ENCODE measurements at places on chromosomes 3 and 15.

GRCh38 chr3:14147066-14147435 lies 22.2 kb downstream of the TMEM43 start:
- H3K36me3 ChIP-seq: peaks cover 69% of the 10 kb centered on the region
- no peaks in the 10 kb centered on the region for H3K27me3 ChIP-seq
- peaks cover 43% of the 10 kb centered on the region for H3K4me1 ChIP-seq

DNA sequence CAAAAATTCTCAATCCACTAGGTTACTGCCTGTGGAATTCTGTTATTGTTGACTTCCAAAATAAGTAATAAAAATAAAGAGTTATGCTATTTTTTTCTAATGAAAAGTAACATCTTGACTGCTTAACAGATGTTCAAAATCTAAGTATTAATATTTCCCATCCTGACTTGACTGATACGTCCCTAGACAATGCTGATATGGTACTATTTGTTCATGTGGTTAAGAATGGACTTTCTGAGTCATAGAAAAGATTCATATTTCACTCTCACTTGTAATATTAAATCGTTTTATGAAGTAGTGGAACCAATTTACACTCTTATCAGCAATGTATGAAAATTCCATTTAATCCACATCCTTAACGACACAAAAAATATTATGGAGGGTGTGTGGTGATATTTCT lies 104.8 kb upstream of the PLSCR5 start:
- no peak for DNase-seq
- no peaks in the 10 kb centered on the region for H3K27me3 ChIP-seq
- no peak overlapping the region for H3K4me3 ChIP-seq
- H3K4me1 ChIP-seq: no peaks in the 10 kb centered on the region
- H3K27ac ChIP-seq: no peak overlapping the region
- H3K36me3 ChIP-seq: no peaks in the 10 kb centered on the region

- H3K4me3 ChIP-seq: no peak overlapping the region
- no peak for DNase-seq
- no peaks in the 10 kb centered on the region for H3K27me3 ChIP-seq
- H3K36me3 ChIP-seq: no peaks in the 10 kb centered on the region
These were observed 32.6 kb downstream of the PLS1 start for GRCh38 chr3:142628801-142629200.

DNA sequence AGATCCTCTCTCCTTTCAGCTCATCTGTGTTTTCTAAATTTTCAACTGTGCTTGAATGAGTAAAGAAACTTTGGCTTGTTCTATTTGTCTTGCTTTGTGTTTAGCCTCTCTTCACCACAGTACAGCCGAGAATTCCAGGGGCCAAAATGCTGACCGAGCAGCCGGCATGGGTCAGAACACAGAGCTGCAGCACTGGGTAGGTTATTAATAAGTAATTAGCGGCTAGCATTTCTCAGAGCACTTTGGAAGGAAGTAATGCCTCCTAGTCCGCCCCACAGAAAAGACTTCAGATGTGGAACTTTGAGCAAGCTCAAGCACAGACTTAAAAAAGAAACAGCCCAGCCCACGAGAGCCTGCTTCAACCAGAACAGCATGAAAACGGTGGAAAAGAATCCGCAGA lies 343.9 kb downstream of the ARRDC4 start:
- no peak overlapping the region for H3K27ac ChIP-seq
- no peak overlapping the region for H3K4me3 ChIP-seq
- no peaks in the 10 kb centered on the region for H3K27me3 ChIP-seq
- no peak for DNase-seq
- no peaks in the 10 kb centered on the region for H3K36me3 ChIP-seq

- H3K4me1 ChIP-seq: peaks cover 3% of the 10 kb centered on the region
- H3K27me3 ChIP-seq: no peaks in the 10 kb centered on the region
- H3K27ac ChIP-seq: no peak overlapping the region
- no peaks in the 10 kb centered on the region for H3K36me3 ChIP-seq
These were observed 69.2 kb downstream of the LIPC start for GRCh38 chr15:58501006-58501405.

GRCh38 chr3:54324103-54324502 lies 201.8 kb downstream of the CACNA2D3 start:
- no peak overlapping the region for H3K27ac ChIP-seq
- H3K27me3 ChIP-seq: no peaks in the 10 kb centered on the region
- H3K4me3 ChIP-seq: no peak overlapping the region
- no peak for DNase-seq

- H3K27me3 ChIP-seq: no peaks in the 10 kb centered on the region
- H3K36me3 ChIP-seq: no peaks in the 10 kb centered on the region
- H3K4me3 ChIP-seq: no peak overlapping the region
- no peak overlapping the region for H3K27ac ChIP-seq
These were observed 56.3 kb upstream of the PSMD6 start for GRCh38 chr3:64079369-64080150.

DNA sequence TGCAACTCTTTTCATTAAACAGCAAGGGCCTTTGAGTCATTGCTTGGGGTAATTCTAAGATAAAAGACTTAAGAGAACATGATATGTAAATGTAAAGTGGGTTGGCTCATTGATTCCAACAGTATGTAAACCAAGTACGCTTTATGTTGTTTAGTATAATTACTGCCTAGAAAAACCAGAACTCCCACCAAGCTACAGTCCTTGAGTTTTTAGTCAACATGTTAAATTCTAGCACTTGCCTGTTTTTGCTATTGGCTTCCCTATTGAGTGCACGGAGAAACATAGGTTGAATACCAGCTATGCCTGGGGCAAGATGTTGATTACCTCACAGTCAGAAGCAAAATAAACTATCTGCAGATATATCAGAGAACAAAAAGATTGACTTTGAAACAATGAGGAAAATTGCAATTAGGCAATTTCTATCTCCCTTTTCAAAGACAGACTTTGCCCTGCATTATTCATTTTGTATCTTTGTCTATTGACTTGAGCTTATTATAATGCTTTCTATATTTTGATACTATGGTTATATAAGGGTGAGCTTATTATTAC lies 179.3 kb downstream of the ZPLD1 start:
- H3K27ac ChIP-seq: no peak overlapping the region
- H3K4me3 ChIP-seq: no peak overlapping the region
- no peaks in the 10 kb centered on the region for H3K4me1 ChIP-seq
- H3K36me3 ChIP-seq: no peaks in the 10 kb centered on the region
- no peak for DNase-seq

GRCh38 chr15:88069561-88069960 lies 187.0 kb downstream of the NTRK3 start:
- H3K4me3 ChIP-seq: no peak overlapping the region
- DNase-seq: no peak
- no peaks in the 10 kb centered on the region for H3K4me1 ChIP-seq

- H3K4me1 ChIP-seq: peaks cover 13% of the 10 kb centered on the region
- no peak overlapping the region for H3K4me3 ChIP-seq
- no peaks in the 10 kb centered on the region for H3K27me3 ChIP-seq
- DNase-seq: no peak
- peak overlapping the region; percentile 70 for H3K27ac ChIP-seq
These were observed 42.7 kb downstream of the MAP3K13 start for GRCh38 chr3:185405664-185406063.

DNA sequence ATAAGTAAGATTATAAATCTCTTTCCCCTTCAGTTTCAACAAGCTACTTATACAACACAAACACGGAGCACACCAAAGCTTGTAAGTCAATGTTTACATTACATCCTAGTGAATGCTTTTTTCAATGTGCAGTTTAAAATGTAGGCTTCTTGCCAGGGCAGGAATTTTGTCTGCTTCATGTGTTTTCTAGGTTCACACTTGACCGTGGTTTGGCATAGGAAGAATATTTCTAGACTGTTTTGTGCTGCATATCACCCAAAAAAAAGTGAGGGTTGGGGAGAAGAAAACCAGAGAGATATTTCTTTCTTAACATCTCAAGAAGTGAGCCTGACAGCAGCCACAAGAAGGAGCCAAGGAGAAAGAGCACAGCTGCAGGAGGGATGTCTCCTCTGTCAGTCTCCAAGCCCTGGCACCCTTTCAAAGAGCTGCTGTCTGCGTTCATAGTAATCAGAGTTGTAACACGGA lies 255.8 kb downstream of the MEIS2 start:
- H3K27me3 ChIP-seq: no peaks in the 10 kb centered on the region
- no peaks in the 10 kb centered on the region for H3K4me1 ChIP-seq

DNA sequence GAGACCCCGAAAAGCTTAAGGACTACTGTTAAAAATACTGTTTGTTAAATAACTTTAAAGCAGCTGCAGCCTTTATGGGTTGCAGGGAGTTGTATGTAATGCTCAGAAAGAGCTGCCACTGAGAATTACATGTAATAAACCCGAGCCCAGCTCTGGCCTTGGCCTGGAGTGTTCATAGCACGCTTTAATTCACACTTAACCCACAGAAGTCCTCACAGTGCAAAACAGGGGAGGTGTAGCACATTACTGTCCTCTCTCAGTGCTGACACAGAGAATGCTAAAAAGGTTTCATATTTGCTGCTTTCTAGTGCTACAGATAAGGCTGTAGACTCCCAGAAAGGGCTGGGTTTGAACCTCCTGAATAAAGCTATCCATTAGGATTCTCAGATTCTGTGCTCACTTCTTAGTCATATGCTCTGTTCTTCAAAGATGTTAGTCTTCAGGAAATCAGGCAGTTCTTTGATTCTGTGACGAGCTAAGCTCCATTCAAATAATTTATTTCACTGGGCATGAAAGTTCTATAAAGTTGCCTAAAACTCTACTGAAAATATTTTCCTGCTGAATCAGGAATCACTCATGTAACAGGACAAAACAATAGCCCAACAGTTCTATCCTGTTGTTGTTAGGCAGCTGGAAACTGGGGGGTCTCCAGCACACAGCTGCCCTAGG lies 108.0 kb downstream of the SENP2 start:
- H3K4me1 ChIP-seq: no peaks in the 10 kb centered on the region
- no peak overlapping the region for H3K4me3 ChIP-seq
- no peaks in the 10 kb centered on the region for H3K27me3 ChIP-seq
- H3K27ac ChIP-seq: no peak overlapping the region
- DNase-seq: no peak

DNA sequence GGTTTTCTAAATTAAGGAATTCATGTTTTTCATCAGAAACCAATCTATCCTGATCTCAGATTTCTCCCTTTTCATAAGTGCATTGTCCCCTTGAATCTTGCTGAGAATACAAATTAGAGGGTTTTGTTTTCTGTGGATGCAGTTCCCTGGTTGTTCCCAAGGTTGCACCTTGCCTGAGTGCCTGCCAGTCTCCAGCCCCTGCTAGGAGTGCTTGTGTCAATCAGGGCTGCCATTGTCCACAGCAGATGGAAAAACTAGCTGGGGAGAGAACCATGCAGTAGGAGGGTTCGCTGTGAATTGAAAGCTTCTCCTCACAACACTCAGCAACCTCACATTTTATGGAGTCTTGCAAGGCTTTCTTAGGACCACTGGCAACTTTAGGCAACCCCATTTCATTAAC lies 210.8 kb upstream of the CTNNB1 start:
- no peak overlapping the region for H3K4me3 ChIP-seq
- no peaks in the 10 kb centered on the region for H3K27me3 ChIP-seq
- peaks cover 6% of the 10 kb centered on the region for H3K4me1 ChIP-seq
- no peak overlapping the region for H3K27ac ChIP-seq
- no peaks in the 10 kb centered on the region for H3K36me3 ChIP-seq

DNA sequence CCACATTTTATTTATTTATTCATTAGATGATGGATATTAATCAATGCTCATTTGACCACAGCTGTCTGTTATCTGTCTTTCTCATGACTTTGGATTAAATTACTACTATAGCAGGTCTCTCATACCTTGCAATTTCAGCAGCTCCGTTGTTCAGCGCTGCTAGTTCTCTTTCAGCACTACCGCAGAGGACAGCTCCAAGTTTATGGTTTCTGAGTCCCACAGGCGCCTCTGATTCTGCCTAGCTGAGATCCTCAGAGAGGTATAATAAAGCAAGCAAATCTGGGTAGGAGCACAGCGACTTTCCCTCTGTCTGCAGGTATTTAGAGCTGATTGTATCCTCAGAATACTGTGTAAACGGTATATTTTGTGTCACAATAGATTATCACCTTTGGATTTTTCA lies 204.9 kb downstream of the CNTN4 start:
- no peaks in the 10 kb centered on the region for H3K36me3 ChIP-seq
- H3K27me3 ChIP-seq: no peaks in the 10 kb centered on the region
- H3K4me1 ChIP-seq: no peaks in the 10 kb centered on the region
- no peak overlapping the region for H3K4me3 ChIP-seq
- no peak for DNase-seq

DNA sequence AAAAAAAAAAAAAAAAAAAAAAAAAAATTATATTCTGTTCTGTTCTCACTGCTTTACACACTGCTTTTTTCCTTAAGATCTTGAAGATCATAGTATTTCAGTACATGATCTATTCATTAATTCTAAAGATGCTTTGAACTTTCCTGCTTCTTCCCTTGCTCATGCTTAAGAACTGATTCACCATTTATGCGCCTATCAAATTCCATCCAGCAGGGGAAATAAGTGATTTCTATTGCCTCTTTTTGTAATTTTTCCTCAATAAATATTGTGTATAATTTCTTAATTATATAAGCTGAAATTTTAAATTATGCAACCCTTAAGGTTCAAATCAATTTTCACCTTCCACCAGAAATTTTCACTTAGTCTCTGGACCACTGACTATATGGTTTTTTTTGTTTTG lies 10.6 kb downstream of the DENND6A start:
- no peak overlapping the region for H3K4me3 ChIP-seq
- DNase-seq: no peak
- peaks cover 6% of the 10 kb centered on the region for H3K36me3 ChIP-seq
- no peaks in the 10 kb centered on the region for H3K27me3 ChIP-seq

- DNase-seq: no peak
- H3K4me1 ChIP-seq: peaks cover 5% of the 10 kb centered on the region
- no peak overlapping the region for H3K4me3 ChIP-seq
- H3K36me3 ChIP-seq: no peaks in the 10 kb centered on the region
- H3K27ac ChIP-seq: no peak overlapping the region
- H3K27me3 ChIP-seq: no peaks in the 10 kb centered on the region
These were observed 80.7 kb upstream of the SLC25A26 start for GRCh38 chr3:66140106-66140505.

- DNase-seq: peak; percentile 80
- H3K4me1 ChIP-seq: peaks cover 56% of the 10 kb centered on the region
- H3K27me3 ChIP-seq: no peaks in the 10 kb centered on the region
- H3K4me3 ChIP-seq: peak overlapping the region; percentile 91
- no peaks in the 10 kb centered on the region for H3K36me3 ChIP-seq
These were observed 600 bp upstream of the USP3 start for GRCh38 chr15:63503739-63504246.

GRCh38 chr3:52085681-52086282 lies 29.4 kb upstream of the DUSP7 start:
- no peak for DNase-seq
- H3K36me3 ChIP-seq: no peaks in the 10 kb centered on the region
- no peak overlapping the region for H3K27ac ChIP-seq
- H3K4me3 ChIP-seq: no peak overlapping the region
- no peaks in the 10 kb centered on the region for H3K27me3 ChIP-seq

DNA sequence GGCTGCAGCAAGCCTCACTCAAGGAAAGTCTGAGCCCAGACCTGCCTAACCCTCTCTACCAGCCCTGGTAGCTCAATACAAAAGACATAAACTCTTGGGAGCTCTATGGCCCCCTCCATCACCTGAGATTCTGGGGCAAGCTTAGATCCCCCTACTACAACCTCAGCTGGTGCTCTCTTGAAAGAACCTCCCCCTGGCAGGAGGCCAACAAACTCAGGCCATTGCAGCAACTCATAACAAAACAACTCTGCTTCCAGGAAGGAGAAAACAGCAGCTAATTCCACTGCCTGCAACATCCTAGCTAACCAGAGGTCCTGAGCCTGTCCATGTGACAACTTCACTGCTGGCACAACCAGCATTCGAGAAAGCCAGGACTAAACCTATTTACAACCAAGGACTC lies 169.2 kb downstream of the ROBO1 start:
- H3K4me3 ChIP-seq: no peak overlapping the region
- DNase-seq: no peak
- H3K36me3 ChIP-seq: no peaks in the 10 kb centered on the region
- no peaks in the 10 kb centered on the region for H3K27me3 ChIP-seq
- no peaks in the 10 kb centered on the region for H3K4me1 ChIP-seq
